ENCODE measurements at places on chromosomes 2 and 18.
A peak's percentile ranks its signal among the peaks of the same experiment; 100 is the strongest.

DNA sequence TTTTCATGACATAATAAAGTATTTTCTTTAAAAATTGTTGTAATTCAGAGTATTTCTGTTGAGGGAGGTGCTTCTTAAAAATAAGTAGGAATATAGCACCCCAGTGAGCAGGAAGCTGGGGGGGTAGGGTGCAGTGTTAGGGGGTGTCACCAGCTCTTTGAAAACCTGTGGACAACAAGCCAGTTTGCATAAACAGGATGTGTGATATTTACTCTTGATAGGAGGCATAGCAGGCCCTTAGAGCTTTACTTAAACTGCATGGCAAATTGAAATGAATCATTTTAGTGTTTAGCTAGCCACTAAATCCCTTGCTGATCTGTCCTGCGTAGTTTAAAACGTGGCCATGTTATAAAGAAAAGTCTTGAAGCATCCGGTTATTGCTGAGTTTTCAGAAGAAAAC is 8.4 kb downstream of the TGIF1 start:
- DNase-seq, result no peak

DNA sequence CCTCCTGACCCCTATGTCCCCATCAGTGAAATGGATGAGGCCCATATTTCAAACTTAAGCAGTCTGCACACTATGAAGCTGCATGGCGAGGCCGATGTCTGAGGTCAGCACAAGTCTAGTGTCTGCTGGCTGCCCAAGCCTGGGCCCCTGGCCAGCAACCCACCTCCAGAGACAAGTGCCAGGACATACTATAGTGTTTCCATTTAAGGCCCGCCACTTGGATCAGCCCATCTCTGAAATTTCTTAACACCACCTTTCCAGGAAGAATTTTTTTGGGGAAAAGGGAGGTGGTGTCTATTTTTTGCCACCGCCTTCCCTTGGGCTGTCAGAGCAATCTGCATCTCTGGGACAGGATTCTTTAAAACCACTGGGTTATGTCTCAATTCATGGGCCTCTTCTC is 1.8 kb downstream of the ACVR1 start:
- DNase-seq, result peak; percentile 31

GRCh38 chr2:38750011-38750890 is 910 bp downstream of the SRSF7 start:
- peak; percentile 32 for DNase-seq

DNA sequence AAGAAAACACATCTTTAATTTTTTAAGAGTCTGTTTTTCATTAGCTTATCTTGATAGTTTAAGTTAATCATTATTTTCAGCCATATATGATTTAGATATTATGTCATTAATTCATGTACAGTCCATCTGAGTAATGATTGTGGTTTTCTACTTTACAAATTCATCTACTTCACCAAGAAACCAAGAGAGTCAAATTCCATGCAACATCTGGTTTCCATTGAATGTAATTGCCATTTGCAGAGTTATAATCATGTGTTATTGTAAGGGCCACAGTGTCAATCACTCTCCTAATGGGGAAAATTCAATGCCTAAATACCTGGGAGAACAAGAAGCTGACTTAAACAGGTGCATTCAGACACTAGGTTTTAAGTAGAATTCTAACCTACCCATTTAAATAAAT is 217.2 kb upstream of the OSR1 start:
- DNase-seq, result peak; percentile 75

- no peak for DNase-seq
Observed at GRCh38 chr2:220858101-220858500, 714.0 kb downstream of the EPHA4 start.

DNA sequence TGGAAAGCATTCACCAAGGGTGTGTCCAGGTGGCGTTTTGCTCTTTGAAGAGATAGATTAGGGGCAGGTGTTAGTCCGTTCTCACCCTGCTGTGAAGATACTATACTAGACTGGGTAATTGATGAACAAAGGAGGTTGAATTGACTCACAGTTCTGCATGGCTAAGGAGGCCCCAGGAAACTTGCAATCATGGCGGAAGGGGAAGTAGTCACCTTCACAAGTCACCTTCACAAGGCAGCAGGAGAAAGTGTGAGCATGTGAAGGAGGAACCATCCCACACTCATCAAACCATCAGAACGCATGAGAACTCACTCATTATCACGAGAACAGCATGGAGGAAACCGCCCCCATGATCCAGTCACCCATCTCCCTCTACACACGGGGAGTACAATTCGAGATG is 135.7 kb upstream of the NFATC1 start:
- no peak for DNase-seq

- DNase-seq, result peak; percentile 22
Observed at GRCh38 chr2:170824526-170825015, 7.9 kb downstream of the GAD1 start.

GRCh38 chr2:66428986-66429612 is 5.8 kb upstream of the MEIS1 start:
- peak; percentile 62 for DNase-seq

DNA sequence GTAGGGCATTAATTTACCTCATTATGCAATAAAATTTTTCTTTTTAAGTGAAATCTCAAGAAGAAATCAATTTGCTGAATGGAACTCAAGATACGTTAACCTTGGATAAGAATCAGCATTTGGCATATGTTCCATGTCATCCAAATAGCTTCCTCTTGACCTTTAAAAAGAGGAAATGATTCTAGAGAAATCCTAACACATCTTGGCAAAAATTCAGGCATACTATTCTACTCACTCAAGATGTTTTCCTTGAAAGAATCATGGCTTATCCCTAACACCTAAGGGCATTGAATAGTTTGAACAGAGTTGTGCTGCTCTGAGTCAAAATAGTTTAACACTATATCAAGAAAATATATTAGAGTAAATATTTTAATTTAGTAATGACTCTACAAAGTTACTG is 678.0 kb downstream of the EPHA4 start:
- no peak for DNase-seq

DNA sequence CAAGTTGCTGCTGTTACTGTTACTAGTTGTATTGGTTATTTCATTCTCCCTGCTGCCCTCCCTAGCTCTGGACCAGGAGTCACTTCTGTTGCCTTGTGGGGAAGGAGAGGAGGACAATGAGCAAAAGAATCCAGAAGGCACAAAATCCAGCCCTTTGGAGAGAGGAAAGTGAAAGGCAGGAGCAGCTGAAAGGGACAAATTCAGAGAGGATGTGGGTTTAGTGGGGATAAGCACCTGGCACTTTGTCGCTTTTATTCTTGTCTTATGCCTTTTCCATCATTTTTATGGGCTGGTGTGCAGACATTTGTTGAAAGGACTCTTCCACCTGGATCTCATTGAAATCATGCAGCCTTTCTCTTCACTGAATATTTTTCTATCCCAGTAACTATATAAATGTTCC is 24.3 kb upstream of the LTBP1 start:
- DNase-seq, result no peak

DNA sequence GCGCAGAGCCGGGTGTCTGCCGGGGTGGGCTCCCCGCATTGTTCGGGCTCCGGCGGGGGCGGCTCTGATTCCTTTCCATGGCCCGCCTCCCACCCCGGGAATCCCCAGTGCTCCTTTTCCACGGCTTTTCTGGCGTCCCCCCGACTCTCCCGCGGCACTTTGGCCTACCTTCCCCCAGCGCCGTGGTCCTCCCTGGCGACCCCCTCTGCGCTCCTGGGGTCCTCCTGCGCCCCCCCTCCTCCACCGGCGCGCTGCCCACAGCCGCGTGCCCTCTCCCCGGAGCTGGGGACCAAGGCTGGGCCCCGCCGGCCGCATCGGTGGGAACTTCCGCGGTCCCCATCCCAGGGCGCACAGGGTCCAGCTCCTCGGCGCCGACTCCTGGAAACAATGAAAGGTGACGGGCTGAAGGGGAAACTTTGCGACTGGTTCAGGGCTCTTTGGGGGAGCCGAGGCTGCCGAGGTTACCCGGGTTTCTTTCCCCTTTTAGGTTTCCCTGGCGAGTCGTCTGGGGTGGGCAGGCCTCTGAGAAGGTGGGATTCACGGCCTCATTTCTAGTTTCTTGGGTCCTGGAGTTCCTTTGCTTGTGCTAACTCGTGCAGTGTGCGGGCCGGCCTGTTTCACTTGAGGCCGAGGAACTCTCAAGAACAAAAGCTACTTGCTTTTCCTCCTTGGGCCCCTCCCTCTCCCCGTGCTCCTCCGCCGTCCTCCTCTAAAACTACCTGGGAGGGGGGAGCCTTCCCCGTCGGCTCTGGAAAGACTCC is 2.2 kb downstream of the TGIF1 start:
- DNase-seq, result peak; percentile 81

GRCh38 chr18:79590191-79591031 is 89.2 kb upstream of the CTDP1 start:
- DNase-seq, result peak; percentile 61

GRCh38 chr18:61322265-61322873 is 10.9 kb upstream of the CDH20 start:
- peak; percentile 50 for DNase-seq

DNA sequence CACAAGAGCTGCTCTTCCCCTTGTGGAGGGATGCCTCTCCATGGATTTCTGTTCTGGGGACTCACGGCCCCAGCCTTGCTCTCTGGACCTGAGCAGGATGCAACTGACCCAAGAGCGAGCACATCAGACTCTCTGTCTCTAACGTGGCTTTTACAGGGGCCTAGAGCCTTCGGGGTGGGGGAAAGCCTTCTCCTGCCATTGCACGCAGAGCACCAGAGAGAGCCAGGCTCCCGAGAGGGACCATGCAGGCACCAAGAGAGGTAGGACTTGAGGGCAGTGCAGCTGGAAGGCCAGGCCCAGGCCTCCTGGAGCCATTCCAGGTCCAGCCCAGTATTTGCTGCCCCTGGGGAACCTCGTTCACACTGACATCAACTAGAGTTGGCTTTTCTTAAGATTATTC is 475.6 kb upstream of the MYT1L start:
- no peak for DNase-seq

DNA sequence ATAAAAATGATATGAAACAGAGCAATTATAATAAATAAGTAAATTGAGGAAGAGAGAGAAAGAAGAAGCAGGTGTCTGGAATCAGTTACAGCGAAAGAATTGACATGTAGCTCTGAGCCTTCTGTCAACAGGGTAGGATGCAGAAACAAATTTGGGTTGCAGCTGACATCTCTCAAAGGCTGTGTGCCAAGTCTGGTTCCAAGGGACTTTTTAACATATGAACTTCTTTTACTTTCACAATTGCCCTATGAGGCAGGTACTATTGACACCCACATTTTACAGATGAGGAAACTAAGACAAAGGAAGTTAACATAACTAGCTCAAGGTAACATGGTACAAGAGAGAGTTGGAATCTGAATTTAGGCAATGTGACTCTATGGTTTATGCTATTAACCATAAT is 260.0 kb downstream of the ASXL3 start:
- no peak for DNase-seq

GRCh38 chr2:100248971-100249370 is 73.3 kb downstream of the LONRF2 start:
- no peak for DNase-seq

DNA sequence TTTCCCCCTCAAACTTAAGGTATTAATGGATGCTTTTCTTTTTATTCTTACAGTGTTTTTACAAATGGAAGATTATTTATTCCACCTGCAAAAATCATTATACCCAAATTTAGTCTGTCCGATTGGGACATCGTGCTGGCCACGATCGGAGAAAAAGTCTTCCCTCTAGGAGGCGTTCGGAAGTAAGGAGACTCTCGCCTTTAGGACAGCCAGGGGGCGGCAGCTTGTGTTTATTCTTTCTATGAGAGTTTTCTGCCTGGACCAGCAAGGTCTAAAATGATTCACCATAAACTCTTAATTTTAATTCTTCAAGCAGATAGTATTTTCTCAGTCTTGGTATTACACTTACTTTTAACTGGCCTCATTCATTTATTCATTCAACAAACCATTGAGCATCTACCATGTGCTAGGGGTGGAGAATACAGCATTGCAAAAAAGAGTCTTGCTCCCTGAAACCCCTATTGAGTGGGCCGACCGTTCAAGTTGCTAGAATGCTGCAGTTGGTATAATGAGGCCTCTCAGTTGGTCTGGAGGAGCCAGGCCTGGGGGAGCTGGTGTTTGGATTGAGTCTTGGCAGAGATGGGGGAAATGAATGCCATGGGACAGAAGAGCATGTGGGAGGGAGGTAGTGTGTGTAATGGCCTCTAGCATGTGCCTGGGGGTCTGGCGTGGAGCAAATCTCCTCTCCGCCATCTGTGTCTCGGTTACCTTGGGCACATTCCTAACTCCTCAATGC is 38.7 kb downstream of the DCDC2C start:
- DNase-seq, result no peak

- DNase-seq, result peak; percentile 33
Observed at GRCh38 chr2:27186613-27187345, 25.1 kb upstream of the ATRAID start.

DNA sequence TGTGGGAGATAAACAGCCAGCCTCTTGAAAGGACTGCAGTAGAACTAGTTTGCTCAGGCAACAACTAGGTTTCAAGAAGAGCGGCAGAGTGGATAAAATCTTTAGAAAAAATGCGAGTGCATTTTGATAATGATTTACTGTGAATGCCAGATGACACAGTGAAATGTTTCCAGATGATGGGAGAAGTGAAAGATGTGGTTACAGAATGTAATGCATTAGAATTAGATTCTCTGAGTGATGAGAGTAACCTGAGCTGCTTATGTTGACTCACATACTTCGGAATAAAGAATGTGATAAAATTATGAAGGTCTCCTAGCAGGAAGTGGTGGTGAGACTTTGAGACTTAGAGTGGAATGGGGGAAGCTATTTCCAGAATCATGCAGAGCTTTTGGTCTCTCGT is 184.3 kb downstream of the GULP1 start:
- DNase-seq, result peak; percentile 40

DNA sequence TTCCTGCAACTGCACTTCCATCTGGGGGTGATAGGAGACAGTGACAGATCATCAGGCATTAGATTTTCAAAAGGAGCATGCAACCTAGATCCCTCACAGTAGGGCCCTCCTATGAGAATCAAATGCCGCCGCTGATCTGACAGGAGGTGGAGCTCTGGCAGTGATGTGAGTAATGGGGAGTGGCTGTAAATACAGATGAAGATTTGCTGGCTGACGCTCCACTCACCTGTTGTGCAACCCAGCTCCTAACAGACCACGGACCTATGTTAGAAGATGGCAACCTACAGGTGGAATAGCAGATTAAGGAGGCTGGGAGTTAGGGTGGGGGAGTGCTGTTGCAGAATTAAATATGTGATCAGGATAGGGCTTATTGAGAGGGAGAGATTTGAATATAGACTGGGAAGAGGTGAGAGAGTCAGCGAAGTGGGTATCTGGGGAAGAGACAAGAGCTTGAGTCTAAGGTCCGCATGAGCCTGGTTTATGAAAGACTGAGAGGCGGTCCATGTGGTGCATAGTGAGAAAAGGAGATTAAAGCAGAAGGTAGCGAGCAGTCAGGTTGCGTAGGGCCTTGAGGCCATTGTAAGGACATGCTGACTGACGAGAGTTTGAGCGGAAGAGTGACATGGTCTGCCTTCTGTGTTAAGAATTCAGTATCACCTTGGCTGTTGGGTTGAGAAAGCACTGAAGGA is 31.3 kb upstream of the TOGARAM2 start:
- no peak for DNase-seq

GRCh38 chr2:25735835-25736234 is 62.5 kb upstream of the DTNB start:
- no peak for DNase-seq

DNA sequence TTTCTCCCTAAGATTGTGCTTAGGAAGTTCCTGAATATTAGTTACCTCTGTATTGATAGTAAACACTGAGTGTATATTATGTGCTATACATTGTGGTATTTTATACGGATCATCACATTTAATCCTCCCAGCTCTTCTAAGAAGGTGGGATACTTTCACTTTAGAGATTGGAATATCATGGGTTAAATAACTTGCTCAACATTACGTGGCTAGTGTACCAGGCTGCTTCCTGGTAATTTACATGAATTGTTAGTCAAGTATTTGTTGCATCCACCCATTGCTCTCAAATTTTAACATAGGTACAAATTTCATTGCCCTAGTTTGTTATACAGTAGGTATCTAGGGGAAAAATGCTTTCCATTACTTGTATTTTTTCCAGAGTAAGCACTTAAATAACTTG is 21.4 kb downstream of the FAM98A start:
- peak; percentile 34 for DNase-seq
